ENCODE measurements at places on chromosomes 16 and 17.

- no peak for DNase-seq
Observed at GRCh38 chr16:12613131-12613991, 190.3 kb downstream of the CPPED1 start.

DNA sequence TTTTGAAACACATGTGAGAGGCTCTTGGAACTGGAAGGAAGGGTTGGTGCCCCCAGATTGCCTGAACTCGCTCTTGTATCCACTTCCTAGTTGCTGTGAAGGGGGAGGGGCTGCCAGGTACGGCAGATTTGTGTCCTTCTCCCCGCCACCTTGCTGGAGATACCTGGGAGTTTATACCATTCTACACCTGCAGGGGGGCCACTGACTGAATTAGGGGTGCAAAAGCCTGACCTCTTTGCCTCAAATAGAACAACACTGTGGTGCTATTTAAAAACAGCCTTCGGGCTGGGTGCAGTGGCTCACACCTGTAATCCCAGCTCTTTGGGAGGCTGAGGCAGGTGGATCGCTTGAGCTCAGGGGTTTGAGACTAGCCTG lies 35.1 kb upstream of the IL34 start:
- no peak for DNase-seq

DNA sequence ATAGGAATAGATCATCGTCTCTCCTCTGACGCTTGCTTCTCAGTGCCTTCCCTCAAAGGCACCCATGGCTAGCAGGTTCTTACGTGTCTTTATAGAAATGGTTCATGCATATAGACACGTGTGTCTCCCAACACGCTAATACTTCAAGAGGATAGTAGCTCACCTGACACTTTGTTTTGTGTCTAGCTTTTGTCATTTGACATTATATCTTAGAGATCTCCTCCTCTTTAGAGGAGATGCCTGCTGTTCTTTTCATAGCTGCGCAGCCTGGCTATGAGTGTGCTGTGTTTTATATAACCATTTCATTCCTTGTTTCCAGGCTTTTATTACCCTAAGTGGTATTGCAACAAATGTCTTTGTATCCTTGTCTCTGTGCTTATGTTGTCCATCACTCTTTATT lies 411.7 kb downstream of the CPPED1 start:
- no peak for DNase-seq

- peak; percentile 15 for DNase-seq
Observed at GRCh38 chr17:76997981-76998531, 129.9 kb downstream of the MGAT5B start.

Measured in stimulated activated CD8-positive, alpha-beta memory T cell treated with anti-CD3 and anti-CD28 coated beads, Interleukin-7, amount 100 ng/mL, for 1 hour (primary cell).